ENCODE measurements at places on chromosomes 7 and 10.

- DNase-seq: no peak
These were observed 74.4 kb downstream of the MYL10 start for GRCh38 chr7:101554584-101555268.

- no peak for DNase-seq
These were observed 54.5 kb downstream of the ZNF33B start for GRCh38 chr10:42583828-42584227.

DNA sequence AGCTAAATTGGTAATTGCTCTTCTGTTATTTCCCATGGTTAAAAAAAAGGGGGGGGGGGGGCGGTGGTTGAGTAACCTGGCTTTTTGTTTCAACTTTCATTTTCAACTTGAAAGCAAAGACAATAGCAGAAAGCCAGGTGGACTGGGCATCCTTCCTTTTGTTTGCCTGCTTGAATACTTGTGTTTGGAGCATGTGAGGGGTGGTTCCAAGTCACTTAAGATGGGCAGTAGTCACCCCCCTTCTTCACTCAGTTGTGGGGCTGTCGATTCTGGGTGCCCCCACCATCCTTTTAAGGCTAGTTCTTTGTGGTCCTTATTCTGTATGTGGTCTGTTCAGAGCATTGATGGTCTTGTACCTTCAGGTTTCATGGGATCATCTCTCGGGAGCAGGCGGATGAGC, 165.6 kb upstream of the PRR15 start:
- no peak for DNase-seq

DNA sequence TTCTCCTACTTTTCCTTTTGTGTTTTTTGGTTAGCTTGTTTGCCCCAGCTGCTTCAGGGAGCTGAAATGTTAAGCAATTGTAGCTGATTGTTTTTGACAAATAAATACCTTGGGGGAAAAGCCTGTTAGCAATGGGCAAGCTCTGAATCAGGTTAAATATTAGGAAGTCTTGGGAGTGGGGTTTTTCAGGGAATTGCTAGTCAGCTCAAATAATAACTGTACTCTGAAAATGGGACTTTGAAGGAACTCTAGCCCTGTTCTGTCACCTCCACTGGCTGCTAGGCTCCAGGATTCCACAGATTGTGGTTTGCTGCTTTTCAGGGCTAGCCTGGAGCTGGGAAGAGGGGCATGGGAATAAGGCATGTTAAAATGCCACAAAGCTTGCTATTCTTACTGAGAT, 39.5 kb downstream of the ADK start:
- DNase-seq: no peak

GRCh38 chr10:100847440-100847839, 65.3 kb upstream of the SLF2 start:
- peak; percentile 57 for DNase-seq

GRCh38 chr10:91513598-91514424, 103.7 kb downstream of the HECTD2 start:
- DNase-seq: no peak

DNA sequence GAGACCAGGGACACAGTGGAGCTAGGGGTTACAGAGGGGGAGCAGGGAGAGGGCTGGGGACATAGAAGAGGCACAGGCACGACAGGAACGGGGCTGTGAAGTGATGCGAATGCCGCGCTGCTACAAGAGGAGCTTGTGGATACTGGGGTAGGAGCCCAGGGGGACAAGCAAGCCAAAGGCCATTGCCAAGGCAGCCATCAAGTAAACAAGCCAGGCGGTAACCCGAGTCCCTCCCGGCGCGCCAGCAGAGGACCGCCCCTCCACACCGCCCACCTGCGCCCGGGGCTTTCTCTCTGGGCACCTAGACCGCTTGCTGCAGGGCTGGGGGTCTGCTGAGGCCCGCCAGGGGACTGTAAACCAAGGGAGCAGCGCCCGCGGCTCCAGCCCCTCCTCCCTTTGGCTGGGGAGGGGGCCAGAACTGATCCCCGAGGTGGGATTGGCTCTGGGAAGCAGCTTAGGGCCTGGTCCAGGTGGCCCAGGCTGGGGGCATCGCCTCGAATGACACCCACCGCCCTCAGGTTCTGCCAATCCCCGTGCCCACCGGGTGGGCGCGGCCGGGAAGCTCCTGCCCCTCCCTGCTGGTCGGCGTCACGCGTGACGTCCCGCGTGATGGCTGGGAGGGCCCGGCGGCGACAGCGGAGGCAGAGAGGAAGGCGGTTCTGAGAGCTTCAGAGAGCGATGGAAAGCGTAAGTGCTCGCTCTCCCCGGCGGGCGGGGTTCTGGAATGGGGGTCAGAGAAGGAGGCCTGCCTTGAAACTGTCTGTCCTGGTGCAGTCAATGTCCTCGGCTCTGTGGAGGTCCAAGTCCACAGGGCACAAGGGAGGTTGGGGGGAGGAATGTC, 982 bp downstream of the SFXN3 start:
- DNase-seq: peak; percentile 60

- no peak for DNase-seq
These were observed 179.7 kb downstream of the HGF start for GRCh38 chr7:81590131-81590530.

DNA sequence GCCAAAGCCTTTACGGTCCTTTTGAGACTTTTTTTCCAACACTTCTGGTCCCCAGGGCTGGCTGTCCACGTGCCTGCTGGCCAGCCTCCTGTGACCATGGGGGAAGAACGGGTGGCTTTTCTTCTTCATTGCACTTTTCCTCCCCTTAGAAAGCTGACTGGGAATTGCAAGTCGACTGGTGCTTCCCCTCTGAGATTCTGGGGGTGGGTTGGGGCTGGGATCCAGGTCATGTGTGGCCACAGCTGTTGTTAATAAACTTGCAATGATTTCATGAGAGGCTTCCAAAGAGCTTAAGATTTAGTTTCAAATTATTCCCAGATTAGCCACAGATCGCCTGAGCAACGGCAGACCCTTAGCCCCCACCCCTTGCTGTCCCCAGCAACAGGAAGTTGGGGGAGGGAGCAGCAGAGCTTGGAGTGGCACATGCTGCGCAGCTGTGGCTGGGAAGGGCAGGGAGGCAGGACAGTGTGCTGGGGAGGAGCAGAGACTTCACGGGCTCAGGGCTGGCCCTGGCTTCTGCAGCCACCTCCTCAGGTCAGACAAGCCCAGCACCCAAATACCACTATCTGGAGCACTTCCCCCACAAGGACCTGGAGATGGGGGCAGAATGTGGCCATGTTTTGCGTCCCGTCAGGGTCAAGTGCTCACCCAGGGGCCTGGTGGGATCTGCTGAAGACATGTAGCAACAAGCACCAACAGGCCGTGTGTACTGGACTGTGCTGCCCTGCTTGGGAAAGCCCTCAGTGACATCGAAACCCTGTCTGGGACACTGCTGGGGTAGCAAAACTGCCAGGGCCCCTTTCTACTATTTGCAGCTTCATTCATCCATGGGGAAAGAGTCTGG, 147.1 kb downstream of the RNF216 start:
- DNase-seq: no peak

DNA sequence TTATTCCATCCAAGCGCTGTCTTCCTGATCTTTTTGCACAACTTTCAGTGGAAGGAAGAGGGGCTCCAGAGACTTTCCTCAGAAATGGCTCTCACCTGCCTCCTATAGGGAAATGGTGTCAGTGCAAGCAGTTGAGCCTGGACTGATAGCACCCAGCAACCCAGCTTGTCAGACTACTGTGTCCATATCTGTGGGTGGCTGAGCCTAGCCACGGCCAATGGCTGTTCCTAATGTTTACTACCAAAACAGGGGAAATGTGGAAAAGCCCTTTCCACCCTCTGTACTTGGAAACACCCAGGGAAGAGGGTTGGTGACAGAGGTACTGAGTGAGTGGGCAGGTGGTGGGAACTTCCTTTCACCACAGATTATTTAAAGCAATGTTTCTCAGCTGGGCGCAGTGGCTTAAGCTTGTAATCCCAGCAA, 4.3 kb upstream of the YKT6 start:
- DNase-seq: no peak

- DNase-seq: no peak
These were observed 65.1 kb upstream of the LYZL2 start for GRCh38 chr10:30694518-30695228.

DNA sequence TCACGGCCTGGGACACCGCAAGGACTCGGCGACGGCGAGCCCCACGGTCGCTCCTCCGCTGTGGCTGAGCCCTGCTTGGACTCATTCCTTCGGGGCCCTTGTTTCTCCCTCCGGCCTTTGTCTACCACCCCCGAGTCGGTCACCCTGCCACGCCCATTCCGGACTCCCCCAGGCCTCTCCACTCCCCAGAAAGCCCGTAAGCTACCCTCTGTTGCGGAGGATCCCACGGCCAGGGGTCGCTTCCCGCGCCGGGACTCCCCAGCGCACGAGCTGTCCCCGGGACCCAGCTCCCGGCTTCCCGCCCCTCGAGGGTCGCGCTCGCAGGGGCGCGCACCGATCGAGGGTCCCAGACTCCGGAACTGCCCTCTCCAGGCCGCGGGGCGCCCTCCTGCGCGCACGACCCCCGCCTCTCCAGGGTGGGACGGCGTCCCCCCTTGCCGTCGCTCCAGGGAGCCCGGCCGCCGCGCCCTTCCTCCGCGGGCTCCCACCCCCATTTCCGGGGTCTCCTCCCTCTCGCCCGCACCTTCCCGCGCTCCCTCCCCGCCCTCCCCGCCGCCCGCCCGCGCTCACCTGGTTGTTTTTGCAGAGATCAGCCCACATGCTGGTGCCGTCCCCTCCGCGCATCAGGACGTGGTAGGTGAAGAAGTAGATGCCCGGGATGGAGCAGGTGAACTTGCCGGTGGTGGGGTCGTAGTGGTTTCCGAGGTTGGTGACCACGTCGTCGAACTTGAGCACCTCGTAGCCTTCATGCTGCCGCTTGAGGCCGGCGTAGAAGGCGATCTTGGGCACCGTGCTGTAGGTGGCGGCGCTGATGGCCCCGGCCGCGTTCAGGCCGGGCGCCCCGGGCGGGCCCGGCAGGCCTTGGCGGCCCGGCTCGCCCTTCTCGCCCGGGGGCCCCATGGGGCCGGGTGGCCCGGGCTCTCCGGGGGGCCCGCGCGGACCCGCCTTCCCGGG, 1.5 kb downstream of the C1QL3 start:
- DNase-seq: no peak

DNA sequence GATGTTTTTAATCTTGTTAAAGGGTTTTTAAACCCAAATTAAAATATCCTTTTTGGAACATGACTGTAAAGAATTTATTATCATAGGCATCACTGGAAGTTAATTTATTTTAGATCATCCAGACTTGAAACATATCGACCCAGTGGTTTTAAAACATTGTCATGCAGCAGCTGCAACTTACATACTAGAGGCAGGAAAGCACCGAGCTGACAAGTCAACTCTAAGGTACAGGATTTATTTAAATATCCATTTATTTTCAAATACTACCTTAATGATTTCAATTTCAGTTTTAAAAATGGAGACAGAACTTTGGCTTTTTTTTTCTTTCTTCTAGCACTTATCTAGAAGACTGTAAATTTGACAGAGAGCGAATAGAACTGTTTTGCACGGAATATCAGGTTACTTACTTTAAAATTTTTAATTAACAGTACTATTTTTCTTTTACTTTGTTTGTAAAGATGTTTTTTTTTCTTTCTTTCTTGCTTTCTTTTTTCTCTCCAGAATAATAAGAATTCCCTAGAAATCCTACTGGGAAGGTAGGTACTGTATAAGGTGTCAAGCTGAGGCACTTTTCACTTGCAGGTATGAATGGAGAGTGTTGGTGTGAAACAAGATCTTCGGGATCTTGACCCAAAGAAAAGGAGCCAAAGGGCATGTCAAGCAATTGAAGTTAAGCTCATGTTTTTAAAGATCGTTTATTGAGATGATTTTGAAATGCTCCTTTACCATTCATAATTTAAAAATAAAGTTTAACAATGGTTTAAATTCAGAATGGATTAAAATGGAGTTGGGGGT, 1.8 kb downstream of the COMMD3 start:
- no peak for DNase-seq

DNA sequence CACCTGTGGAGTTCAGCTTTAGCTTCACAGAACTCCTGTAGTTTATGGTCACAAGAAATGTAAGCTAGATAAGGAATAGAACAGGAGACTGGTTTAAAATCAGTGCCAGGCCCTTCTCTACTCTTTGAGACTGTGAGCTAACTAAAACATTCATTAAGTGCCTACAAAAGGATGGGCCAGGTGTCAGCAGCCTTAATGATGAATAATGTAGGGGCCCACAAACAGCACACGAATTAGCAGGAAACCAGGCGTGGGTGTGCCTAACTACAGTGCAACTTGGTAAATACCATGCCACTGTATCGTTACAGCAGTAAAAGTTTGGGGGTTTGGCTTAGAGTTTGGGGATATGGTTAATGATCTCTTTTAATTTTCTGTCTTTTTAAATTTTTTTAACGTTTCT, 6.1 kb upstream of the ABLIM1 start:
- DNase-seq: no peak

GRCh38 chr10:133129071-133129858, 30.8 kb upstream of the KNDC1 start:
- no peak for DNase-seq
